ENCODE measurements at places on chromosomes 12 and 14.

DNA sequence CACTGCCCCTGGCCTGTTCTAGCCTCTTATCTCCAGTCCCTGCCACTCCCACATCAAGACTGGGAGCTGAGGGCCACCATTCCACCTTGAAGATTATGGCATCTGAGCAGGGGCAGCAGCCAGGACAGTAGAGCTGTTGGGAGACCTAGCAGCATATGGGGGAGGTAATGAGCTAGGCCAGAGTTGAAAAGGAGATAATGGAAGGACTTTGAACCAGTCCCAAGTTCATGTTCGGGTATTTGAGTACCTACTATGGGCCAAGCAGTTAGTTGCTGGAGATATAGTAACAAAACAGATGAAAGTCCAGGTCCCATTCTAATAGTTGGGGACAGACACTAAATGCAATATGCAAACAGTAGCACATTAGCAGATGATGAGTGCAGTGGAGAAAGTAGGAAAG, 151.5 kb downstream of the PLXNC1 start:
- no peak for DNase-seq

DNA sequence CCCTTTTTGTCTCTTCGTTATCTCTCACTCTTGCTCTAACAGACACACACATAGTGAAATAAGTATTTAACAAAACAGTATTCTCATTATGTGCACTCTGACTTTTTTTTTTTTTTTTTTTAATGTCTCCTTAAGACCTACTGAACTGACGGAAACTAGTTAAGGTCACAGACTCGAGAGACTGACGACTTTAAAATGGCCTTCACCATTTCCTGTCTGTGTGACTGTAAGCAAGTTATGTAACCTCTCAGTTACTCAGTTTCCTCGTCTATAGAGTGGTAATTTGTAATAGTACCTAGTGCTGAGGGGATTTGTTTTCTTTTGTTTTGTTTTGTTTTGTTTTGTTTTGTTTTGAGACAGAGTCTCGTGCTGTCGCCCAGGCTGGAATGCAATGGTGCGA, 284.8 kb downstream of the FBXL14 start:
- DNase-seq, result no peak

DNA sequence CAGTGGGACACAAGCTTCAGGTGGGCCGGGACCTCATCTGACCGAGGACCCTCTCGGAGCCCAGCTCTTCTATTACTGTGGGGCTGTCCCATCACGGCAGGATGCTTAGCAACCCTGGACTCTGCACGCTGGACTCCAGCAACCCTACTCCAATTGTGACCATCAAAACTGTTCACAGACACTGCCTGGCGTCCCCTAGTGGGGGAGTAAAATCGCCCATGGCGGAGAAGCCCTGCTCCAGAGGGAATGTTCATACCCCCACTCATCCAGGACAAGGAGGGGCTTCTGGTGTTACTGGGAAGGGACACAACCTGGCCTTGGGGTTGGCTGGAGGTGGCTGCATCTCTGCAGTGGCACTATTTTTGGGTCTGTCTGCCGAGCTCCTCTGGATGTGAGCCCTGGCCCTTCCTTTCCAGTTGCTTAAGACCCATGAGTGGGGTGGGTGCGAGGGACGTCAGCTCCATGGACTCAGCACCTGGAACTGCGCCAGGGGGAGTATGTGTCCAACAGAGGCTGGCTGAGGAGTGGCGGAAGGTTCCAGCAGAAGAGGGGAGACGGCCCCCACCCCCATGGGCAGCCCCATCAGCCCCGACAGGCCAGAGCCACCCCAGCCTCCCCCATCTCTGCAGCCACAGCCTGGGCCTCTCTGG, 103.8 kb downstream of the RFLNA start:
- DNase-seq, result no peak

- DNase-seq, result peak; percentile 92
These were observed 31.9 kb downstream of the DAD1 start for GRCh38 chr14:22556990-22557623.

DNA sequence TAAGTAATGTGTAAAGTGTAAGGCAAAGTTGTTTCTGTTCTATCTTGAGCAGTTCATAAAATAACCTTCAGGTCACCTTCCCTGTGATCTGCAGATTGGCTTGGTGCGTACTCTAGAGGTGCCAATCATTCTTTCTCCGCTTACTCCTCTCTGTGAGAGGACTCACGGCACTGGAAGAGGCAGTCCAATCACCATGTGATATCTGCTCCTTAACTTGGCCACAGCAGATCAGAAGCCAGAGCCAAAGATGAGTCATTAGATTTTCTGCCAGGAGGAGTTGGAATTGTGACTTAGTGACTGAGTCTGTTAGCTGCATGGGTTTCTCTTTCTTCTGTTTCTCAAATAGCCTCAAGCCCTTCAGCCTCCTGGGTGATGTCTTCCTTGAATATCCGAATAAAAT, 165.5 kb downstream of the SLC41A2 start:
- DNase-seq, result no peak

DNA sequence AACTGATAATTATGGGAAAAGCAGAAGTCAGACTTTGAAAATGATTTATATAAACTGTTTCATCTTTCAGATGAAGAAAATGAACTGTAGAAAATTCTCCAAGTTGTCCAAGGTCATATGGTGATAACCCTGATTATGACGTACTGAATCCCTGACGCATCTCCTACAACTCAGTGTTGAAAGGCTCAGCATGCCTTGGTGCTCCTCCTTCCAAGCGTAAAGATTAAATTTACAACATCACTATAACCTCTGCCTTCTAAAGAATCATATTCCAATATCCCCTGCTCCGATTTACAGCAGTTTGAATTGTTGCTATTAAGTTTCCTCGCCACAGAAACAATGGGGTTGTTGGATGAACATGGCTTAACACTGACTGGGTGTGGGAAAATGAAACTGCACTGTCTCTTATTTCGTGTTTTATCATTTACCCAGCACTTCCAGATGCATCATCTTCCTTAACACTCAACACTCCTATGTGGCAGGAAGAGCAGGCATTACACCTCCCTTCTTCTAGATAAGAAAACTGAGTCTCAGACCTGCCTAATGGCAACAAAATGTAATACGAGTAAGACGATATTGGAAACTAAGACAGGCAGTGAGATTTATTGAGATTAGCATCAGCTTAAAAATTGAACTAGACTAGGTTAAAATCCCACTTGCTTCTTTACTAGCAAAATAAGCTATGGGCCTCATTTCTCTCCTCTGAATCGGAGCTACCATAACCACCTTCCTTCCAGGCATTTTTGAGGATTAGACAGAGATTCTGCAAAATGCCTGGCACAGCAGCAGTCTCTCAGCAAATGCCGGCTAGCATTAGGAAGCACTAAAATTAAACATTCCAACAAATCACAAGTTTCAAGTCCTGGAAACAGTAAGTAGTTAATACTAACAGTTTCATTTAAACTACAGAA, 74.2 kb downstream of the PPM1H start:
- no peak for DNase-seq

DNA sequence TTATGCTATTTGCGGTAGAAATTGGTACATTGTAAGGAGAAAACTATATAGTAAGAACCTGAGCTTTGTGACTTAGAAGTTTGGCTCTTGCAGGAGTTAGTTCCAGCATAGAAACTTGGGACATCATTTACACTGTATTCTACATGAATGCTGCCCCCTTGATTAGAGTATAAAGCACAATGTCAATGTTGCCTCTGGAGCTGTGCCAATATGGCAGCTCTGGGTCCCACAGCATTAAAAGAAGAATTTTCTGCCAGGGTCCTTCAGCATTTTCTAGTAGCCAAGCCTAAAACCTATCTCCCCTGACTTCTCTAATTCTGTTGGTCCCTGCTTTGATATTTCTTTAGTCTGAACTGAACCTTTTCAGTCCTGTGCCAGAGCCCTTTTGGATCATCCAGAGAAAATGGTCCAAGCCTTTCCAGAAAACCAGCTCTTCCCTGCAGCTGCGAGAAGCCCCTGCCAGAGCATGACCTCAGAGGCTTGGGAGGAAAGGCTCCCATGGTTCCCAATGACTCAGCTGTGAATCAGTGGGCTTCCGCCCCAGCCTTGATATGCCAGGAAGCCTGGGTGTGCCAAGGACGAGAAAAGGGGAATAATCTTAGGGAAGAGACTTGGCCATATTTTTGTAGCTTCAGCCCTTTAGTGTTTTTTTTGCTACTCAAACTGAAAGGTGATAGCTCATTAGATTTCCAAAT, 43.2 kb downstream of the PLEKHG7 start:
- no peak for DNase-seq

- no peak for DNase-seq
These were observed 227.1 kb downstream of the VRK1 start for GRCh38 chr14:97024300-97024699.

DNA sequence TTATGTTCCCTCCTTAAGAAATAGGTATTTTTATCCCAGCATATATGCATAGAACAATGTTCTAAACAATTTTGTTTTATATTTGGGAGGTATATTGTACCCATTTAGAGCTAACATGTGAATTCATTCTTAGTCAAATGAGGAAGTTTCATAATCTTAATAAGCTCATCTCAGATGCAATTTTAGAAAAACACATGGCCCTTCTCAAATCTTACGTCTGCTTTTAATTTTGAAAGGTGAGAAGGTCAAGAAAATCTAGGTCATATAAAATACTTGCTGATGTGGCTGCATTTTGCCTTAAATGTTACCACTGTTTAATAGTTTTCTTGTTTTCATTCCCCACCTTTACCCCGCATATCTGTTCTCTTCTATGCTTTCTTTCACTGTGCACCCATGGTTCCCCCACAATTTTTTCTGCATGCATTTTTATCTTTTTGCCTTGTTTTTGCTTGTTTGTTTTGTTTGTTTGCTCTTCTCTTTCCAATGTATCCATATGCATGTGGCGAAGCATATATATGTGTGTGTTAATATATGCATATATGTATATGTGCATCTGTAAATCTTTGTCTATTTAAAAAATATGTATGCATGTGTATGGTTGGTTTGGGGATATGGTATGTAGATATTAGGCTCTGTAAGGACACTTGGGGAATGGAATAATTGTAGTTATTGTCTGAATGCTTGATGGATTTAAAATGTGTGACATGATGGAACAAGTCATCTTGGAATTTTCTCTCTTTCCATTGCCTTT, 317.1 kb downstream of the BCAT1 start:
- DNase-seq, result no peak

DNA sequence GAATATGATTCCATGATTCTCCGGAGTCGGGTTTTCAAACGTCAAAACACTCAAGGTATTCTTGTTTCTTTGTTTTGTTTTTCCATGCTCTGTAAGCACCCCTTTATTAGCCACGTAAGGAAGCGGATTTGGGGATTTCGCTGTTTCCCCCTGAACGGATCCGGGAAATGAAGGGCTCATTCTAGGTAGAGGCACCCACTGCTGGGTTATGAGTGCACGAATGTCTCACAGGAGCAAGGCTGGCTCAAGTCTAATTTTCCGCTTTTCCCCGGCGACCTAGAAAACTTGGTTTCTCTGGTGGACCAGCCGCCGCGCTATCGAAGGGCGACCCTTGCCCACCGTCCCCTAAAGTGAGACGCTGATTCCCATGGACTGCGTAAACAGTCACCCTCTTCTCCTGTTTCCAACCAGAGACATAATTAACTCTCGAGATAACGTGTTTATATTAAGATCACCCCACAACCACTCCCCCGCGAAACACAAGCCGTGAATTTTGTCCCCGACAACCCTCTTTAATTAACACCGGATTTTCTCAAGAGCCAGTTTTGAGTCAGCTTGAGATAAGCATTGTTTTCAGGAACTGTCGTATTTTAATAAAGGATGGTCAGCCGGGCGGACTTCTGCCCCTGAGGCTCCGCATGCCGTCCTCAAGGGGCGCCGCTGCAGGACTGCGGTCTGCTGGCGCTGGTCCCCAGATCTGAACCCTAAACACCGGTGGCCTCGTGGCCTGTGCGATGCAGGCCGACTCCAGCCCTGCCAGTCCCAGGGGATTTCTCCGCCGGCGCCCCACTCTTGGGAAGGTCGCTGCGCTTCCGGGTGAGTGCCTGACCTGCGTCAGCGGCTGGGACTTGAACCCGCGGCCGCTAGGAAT, 515 bp upstream of the ABCC9 start:
- peak; percentile 81 for DNase-seq

DNA sequence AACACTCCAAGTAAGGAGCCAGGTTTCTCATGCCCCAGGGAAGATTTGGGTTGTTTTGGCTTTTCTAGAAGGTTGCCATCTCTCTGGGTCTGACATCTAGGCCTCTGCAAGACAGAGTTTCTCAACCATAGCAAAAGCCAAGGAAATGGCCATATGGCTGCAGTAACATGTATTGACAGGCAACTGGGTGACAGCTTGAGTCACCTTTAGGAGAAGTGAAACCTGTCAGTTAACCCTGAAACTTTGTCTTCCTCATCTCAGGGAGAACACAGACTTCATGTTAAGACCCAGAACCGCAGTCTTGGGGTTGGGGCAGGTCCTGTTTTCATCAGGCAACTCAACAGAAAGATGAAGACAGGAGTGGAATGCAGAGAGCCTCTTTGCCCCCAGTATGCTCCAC, 46.0 kb upstream of the PLBD1 start:
- no peak for DNase-seq

GRCh38 chr14:70887207-70887681, 20.0 kb upstream of the PCNX1 start:
- DNase-seq, result no peak

GRCh38 chr14:57854571-57854970, 11.3 kb downstream of the SLC35F4 start:
- no peak for DNase-seq

DNA sequence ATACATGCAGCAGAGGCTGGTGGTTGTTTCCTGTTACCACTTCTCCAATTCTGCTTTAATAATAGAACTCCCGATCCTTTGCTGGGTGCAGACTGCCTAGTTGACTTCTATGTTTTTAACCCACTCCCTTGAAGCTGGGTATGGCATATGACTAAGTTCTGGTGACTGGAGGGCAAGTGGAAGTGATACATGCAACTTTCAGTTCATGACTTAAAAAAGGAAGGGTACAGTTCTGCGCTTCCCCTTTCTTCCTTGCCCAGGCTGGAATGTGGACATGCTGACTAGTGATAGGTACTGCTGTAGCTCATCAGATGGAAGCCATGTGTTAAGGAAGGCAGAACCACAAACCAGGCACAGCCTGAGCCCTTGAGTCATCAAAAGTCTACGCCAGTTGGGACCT, 2.4 kb upstream of the A2M start:
- DNase-seq, result no peak

- DNase-seq, result no peak
These were observed 470.8 kb downstream of the SLC16A7 start for GRCh38 chr12:60066655-60067054.

GRCh38 chr12:121326996-121327674, 25.1 kb downstream of the ANAPC5 start:
- no peak for DNase-seq
